Stimulated activated CD8-positive, alpha-beta memory T cell treated with anti-CD3 and anti-CD28 coated beads, Interleukin-4, amount 100 ng/mL, for 48 hours (primary cell): ENCODE measurements at places on chromosomes 12 and 14.

GRCh38 chr12:127334912-127335644 is 931.9 kb upstream of the TMEM132C start:
- no peak for DNase-seq

DNA sequence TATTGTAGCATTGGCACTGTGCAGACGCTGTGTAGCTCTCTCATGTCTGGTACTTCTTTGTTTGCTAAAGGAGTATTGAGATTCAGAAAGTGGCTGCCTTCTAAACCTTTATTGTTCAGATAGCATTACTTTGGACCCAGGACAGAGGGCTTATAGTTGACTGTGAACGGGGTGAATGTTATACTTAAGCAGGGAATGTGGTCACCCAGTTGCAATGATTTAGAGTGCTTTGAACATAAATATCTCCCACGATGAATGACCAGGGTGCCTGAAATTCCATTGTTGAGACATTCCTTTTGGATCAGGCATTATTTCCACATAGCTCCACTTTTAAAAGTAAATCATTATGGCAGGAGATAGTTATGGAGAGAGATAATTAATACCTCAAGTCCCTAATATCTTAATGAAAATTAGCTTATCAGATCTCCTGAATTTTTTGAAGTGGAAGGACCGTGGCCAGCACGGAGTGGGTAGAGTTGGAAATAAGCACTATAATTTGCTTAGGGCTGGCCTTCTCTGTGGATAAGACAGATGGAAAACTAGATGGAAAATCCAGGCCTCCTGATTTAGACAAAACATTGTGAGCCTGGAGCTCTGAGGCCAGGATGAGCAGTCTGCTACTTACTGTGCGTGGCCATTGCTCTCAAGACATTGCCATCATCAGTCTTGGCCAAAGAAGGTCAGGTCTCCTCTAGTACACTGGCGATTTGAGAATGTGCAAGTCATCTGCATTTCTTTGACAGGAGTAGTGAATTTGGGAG is 114.5 kb downstream of the ETV6 start:
- DNase-seq, result no peak

- DNase-seq, result peak; percentile 88
These were observed at the start of gene ZFHX2 for GRCh38 chr14:23551266-23552028. ZFHX2 (minus strand) TSS chr14:23551765; CDS start chr14:23535325, 16,440 bp downstream.

GRCh38 chr12:116922194-116922897 is 11.6 kb downstream of the FBXW8 start:
- no peak for DNase-seq

GRCh38 chr12:3417937-3418462 is 73.0 kb upstream of the PRMT8 start:
- no peak for DNase-seq

DNA sequence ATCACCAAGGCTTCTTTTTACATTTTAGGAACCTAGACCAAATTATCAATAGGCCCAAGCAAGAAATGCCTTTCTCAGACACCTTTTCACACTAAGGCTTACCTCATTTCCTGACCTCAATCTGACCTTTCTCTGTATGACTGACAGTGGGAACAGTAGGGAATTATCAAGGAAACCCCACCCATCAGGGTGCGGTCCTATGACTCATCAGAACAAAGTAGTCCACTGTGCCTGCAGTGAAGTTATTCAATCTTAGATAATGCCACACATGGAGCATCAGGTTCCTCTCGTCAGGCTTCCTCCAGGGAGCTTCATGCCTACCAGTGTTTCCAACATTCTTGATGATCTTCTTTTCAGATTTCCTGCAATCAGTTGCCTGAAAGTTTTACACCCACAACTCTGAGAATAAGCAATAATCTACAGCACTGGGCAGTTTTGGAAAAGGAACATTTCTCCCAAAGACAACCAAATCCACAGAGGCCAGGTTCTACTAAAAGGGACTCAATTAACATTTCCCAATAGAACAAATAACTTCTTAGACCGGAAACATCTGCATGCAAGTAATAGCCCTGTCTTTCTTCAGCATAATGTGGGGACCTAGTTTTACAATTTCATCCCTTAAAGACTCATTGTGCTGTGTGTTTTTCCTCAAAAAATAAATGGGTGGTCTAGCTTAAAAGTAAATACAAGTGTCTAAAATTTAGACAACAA is 35.9 kb upstream of the TMTC2 start:
- DNase-seq, result no peak

- DNase-seq, result no peak
These were observed 88.5 kb downstream of the EGLN3 start for GRCh38 chr14:33862261-33862802.

DNA sequence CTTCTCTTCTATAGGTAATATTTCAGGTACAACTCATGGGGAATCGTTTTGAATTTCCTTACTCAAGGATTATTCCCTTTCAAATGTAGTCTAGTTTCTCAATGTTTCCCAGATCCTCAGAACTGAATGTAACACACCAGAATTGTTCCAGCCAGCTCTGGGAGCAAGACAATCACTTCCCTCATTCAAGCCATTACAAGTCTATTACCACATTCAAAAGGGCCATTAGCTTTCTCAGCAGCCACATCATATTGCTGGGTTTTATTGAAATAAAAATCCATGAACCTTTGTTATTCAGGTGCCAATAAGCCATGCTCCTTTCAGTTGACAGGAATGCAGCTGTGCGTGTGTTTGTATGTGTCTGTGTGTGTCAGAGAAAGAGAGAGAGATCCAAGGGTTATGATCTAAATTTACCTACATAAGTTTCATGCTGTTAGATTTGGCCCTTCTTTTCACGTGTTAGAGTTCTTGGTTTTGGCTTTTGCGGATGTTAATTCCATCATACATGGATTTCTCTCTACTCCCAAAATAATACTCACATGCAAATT is 357.7 kb downstream of the BCAT1 start:
- no peak for DNase-seq

GRCh38 chr12:90203556-90203955 is 494.9 kb upstream of the ATP2B1 start:
- DNase-seq, result no peak

GRCh38 chr12:52335598-52336262 is 14.5 kb upstream of the KRT83 start:
- DNase-seq, result no peak

- DNase-seq, result no peak
These were observed 64.4 kb downstream of the RGS6 start for GRCh38 chr14:71996610-71997009.

- no peak for DNase-seq
These were observed 745 bp upstream of the ADCY4 start for GRCh38 chr14:24335461-24336171.

DNA sequence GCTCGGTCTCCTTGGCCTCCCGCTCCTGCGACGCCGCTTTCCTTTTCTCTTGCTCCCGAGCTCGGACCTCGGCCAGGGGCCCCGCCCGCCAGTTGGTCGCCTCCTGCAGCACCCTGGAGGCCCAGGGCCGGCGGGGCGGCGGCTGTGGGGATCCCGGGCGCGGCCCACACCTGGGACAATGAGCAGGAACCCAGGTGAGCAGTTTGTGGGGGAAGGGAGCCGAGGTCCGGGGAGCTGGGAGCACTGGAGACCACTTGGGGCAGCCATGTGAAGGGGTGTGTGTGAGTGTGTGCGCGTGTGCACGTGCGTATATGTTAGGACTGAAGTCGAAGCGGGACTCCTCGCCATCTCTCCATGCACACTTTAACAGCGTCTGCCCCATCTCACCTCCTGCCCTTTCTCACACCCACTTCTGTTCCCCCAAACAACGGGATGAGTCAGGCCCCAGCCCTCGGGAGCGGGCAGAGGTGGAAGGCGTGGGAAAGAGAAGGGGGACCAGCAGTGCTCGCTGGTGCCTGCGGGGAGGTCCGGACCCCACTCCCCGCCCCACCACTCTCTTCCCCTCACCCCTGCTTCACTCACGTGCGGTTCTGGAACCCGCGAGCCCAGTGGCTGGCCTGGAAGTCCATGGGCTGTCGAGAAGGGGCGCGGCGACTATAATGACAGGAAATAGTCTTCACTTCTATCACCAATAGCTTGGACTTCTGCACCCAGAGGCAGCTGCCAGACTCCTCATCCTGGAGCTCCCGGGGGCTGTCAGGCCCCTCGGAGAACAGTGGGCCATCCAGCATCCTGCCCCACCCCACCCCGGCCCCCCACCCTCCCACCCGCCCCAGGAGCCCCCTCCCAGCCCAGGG is 450 bp downstream of the DDN start:
- peak; percentile 50 for DNase-seq

- DNase-seq, result no peak
These were observed 16.2 kb downstream of the CLMN start for GRCh38 chr14:95303552-95303951.

DNA sequence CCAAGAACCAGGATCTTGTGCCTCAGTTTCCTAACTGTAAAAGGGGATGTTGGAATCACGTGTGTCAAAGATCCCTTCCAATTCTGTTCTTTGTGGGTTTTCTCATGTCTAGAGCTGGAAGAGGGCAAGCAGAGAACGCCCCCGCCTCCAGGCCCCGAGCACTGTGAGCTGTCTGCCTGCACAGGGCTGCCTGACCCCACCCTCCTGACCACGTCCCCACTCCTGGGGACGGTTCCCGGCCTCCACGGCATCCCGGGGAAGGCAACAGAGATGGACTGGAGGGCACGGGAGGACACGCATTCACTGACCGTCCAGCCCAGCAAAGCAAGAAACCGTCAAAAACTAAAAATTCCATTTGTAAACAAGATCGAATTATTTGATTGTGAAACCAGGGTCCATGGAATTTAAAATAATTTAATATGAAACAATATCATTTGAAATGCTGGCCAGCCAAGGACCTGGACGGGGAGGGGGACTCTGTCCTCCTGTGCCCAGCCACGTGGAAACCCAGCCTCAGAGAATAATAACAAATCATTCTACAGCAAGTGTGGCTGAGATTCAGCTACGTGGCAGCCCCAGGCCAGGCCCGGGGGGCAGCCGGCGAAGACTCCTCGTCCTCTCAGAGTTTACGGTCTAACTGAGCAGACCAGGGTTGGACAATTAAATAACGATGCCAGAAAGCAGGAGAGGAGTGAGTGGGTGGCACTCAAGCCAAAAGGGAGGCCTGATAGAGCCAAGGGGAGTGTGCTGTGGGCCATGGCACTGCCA is 87.3 kb upstream of the DIO3 start:
- no peak for DNase-seq

GRCh38 chr14:104981699-104982541 is 3.7 kb upstream of the CLBA1 start:
- DNase-seq, result no peak

- no peak for DNase-seq
These were observed 6.8 kb downstream of the ART4 start for GRCh38 chr12:14836336-14837210.

- no peak for DNase-seq
These were observed 27.3 kb downstream of the CKAP4 start for GRCh38 chr12:106220536-106220935.

GRCh38 chr14:53278602-53279506 is 125.7 kb upstream of the DDHD1 start:
- no peak for DNase-seq

DNA sequence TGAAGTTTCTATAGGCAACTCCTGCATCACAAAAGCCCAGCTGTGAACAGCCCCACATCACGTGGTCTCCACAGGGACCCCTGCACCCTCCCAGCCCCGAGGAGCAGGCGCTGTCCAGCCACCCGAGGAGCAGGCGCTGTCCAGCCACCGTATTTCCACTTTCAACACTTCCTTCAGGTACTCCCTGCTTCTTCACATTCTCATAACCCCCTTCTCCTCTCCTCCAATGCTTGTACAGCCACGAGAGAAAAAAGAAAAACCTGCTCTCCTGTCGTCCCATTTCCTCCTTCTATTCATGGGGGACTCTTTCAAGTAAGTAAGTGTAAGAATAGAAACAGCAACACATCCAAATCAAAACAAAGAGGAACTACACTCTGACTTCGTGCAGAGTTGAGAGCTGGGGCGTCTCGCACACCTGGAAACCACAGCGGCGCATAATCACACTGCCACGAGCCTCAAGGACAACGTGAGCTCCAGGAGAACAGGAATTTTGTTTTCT is 11.9 kb downstream of the CDC42BPB start:
- DNase-seq, result no peak

DNA sequence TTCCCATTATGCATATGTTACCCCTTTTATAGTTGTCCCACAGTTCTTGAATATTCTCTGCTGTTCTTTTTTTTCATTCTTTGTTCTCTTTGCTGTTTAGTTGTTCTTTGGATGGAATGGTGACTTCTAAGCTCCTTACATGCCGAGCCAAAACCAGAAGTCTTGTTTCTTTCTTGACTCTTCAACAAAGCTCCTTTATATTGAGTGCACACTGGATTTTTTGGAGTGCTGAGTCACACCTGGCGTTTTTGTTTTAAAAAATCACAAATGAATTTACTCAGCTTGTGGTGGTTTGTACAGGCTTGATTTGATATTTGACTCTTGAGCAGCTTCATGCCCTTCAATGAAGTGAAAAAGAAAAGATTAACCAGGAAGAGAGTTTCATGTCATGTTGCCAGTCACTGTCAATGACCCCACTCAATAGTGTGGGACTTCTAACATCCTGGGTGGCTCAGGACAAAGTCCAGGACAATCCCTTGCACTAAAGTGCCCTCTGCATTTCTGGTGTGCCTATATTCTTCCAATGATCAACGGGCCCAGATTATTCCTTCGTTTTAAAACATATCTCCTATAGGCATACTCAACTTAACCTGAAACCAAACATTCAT is 112.4 kb upstream of the SLC38A4 start:
- DNase-seq, result no peak

- DNase-seq, result no peak
These were observed 35.3 kb downstream of the SDR9C7 start for GRCh38 chr12:56898938-56899337.

DNA sequence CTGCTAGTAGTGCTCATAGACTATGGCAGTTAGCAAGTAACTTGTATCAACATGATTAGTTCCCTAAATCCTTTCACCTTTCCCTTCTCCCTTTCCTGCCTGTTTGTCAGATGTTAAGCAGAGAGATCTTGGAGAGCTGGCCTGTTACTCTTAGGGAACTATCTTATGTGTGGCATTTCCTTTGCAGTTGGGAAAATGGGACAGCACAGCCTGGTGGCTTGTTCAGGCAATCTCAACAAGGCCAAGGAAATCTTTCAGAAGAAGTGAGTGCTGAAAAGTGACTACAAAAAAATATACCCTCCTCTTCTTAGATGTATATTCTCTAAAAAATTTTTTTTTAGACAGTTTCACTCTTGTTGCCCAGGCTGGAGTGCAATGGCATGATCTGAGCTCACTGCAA is 7.4 kb downstream of the PARP2 start:
- DNase-seq, result no peak

GRCh38 chr12:124443931-124444712 is 123.3 kb downstream of the NCOR2 start:
- DNase-seq, result no peak

DNA sequence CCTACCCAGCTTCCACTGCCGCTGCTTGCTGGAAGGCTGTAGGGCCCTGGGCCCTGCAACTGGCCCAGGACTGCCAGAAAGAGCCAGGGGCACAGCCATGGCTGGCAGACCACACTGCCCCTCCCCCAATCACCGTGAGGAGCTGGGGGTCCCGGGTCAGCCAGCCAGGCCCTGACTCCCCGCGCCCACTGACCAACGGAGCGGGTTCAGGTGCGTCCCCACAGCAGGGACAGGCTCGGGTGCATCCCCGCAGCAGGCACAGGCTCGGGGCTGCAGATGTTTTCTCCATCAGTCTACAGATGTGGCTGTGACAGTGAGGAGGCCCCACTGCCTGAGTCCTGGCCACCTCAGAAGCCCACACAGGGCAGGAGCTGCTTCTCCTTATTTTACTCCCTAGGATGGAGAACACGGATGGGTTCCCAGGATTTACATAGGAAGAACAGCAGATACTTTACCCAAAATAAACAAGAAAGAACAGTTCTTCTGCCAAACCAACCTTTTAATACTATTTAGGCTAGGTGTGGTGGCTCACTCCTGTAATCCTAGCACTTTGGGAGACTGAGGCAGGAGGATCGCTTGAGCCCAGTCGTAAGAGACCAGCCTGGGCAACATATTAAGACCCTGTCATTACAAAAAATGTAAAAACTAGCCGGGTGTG is 61.1 kb downstream of the TESC start:
- DNase-seq, result no peak
